Suppressor macrophage treated with lipopolysaccharide for 1 hour (primary cell): ENCODE measurements at places on chromosomes 2 and 18.

DNA sequence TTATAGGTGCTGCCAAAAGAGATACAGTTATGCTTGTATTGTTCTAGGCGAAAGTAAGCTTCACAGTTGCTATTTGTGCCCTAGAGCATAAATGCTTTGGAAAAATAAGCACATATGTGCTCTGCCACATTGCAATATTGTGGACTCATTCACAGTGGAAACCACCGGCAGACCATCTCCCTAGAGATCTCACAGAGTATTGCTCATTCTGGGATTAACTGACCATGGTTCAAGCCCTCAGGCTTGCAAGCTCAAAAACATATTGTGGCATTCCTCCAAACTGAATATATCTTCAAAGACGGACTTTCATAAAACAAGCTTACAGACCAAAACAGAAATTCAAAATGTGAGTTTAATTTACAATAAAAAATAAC, 158.2 kb upstream of the CCDC150 start:
- no peak for DNase-seq

DNA sequence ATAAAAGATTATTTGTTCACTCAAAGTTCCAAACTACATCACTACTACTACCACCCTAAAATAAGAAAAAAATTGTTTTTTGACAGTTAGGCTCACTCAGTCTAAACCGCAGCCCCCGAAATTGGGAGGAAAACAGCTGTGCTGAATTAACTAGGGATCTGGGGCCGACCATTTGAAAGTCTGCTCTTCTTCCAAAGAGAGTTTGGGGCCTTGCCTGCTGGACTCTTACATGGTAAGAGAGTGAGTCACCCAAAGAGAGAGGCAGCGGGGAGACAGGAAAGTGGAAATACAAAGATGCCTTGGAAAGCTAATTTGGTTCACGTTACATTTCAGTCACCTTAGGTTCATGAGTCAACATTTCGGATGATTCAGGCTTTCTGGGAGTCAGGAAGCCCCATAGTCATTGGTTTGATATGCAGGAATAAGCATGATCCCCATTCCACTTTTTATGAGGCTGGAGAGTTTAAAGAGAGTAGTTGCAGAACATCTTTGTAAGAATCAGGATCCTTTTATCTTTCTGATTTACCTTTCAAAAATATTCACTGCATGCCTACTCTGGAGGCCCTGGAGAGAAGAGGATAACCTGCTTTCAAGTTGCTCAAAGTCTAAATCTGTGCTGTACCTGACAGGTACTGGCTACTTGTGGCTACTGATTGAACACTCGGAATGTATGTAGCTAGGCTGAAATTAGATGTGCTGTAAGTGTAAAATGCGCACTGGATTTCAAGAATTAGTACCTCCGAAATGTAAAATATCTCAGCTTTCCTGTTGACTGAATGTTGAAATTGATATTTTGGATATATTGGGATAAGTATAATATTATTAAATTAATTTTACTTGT, 995 bp upstream of the RTN4 start:
- peak; percentile 97 for DNase-seq

- no peak for DNase-seq
Measured at GRCh38 chr2:46554397-46554796, 75.0 kb downstream of the TMEM247 start.

DNA sequence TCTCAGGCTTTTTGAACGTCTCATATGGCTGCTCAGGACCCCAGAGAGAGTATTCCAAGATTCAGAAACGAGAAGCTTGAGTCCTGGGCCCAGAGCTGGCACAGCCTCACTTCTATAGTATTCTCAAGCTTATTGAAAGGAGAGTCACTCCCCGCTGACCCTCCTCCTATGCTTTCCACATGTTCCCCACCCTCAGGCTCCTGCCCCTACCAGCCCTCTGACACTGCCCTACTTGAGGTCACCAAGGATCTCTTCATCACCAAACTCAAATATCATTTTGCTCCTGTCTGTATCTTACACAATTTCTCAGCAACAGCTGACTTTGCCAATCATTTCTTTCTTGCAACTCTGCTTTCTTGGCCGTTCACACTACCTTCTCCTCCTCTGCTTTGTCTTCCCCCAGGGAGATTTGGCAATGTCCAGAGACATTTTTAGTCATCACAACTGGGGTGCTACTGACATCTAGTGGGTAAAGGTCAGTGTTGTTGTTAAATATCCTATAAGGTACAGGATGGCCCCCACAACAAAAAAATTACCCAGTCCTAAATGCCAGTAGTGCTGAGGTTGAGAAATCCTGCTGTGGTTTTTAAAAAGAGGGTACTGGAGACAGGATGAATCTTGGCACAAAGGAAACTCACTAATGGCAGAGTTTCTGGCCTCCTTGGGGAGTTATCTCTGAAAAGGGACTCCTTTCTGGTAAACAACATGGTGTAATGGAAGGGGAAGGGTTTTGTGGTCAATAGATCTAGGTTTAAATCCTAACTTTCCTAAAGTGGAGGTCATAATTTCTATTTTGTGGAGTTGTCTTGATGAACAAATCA, 26.9 kb upstream of the INSIG2 start:
- DNase-seq = peak; percentile 80

DNA sequence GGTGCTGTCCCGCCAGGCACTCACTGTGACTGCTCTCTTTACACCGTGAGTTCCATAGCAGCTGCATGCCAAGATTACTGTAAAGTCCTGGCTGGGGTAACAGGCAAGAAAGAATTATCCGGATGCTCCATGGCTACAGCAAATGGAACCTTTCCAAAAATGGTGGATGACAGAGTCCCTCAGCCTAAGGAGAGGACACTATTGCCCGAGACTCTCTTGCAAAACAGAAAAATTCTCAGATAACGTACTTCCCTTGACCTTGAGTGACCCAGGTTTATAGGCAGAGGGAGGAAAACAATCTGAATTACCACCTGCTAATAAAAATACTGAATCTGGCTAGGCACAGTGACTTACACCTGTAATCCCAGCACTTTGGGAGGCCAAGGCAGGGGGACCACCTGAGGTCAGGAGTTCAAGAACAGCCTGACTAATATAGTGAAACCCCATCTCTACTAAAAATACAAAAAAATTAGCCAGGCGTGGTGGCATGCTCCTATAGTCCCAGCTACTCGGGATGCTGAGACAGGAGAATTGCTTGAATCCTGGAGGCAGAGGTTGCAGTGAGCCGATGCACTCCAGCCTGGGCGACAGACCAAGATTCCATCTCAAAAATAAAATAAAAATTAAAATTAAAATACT, 4.5 kb downstream of the CYS1 start:
- peak; percentile 22 for DNase-seq

DNA sequence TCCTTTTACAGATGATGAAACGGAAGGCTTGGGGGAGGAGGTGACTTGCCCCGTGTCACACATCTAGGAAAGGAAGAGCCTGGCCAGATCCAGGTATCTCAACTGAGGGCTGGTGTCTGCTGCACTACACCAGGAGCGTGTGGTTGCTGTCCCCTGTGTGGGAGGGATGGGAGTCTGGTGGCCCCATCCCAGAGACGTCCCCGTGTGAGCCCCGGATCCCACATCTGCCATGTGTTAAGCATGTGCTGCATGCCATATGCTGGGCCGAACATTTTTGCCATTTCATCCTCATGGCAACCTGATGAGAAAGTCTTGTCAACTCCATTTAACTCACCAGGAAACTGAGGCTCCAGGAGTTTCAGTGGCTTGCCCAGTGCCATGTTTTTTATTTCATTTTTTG, 4.2 kb downstream of the GAREM2 start:
- DNase-seq = no peak

DNA sequence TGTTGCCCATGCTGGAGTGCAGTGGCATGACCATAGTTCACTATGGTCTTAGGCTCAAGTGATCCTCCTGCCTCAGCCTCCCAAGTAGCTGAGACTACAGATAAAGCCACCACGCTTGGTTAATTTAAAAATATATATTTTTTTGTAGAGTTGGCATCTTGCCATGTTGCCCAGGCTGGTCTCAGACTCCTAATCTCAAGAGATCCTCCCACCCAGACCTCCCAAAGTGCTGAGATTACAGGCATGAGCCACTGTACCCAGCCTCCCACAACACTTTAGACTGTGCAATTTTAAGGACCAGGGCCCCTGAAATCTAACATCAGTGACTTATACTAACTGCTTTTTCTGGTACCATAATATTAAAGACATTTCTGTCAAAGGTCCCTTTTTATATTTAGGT, 5.2 kb downstream of the TXNDC2 start:
- no peak for DNase-seq

DNA sequence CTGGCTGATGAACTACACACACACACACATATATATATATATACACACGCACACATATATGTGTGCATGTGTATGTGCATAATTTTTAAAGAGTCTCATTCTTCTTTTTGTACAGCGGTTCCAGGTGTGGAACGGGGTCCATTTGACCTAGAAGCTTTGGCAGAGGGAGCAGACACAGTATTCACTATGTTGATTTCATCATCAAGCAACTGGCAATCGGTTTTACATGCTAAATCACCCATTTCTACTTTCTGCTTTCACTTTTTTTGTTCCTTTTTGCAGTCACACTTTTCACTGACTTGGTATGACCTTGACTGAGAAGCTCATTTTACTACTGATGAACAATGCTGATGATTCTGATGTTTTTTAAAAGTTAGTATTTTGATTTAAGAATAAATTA, 63.0 kb upstream of the PGAP1 start:
- DNase-seq = peak; percentile 52

GRCh38 chr2:212311807-212312404, 226.7 kb downstream of the ERBB4 start:
- DNase-seq = no peak

DNA sequence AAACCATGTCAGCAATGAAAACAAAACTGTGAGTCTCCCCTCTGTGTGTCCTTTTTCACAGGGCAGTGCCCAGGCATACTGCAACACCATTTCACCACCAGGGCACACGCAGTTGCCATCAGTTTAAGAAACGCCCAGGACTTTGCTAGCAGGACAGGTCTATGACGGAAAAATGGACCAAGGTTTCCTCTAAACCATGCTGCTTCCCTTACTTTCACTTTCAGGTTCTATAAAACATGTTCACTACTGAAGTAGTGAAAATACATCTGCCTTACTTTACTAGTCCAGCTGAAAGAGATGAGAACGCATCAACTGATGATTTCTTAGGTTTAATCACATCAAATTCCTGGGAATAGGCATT, 110.5 kb downstream of the TCF4 start:
- DNase-seq = peak; percentile 82

DNA sequence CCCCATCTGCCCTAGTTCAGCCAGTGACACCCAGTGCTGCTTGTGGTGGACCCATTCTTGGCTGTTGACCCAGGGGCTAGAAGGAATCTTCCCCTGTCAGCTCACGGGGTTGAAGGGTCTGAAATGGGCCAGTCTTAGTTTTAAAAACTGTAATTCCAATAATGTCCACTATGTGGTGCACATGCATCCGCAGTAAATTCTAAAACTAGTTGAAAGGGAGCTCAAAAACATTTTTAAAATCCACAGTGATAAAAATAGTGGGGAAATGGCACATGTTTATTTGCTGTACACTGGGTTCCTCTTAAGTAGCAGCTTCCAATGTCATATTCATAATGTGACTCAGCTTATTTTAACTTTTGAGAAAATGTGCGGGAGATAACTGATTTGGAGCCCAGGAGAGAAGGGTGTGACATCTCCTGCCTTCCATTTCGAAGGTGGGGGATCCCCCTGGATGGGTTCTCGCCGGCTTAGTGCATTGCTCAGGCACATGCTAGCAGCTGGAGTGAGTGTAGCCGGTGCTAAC, 32.8 kb downstream of the GRHL1 start:
- DNase-seq = peak; percentile 72

DNA sequence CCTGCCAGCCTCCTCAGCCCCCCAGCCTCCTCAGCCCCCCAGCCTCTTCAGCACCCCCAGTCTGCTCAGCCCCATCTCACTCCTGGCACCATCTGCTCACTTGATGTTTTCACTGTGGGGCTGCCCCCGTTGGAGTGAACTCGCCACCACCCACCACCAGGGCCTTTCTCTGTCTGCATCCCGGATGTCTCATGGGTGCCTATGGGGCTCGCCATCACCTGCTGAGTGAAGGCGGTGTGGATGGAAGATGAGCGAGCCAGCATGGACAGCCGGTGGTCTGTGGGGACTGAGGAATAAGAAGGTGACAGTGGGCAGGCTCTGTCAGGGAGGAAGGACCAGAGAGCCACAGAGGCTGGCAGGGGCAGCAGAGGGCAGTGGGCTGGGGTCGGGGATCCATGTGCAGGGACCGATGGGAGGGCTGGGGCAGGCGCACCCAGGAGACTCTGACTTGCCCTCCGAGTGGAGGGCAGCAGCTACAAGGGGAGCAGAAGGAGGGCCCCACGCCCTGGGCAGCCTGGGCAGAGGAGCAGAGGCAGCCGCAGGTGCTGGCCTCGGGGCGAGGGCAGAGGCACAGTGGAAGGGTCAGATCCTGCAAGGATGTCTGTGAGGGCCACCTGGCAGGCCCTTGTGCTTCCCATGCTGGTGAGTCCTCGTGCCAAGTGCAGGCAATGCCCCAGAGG, 74.7 kb upstream of the ODC1 start:
- DNase-seq = no peak

GRCh38 chr2:232142049-232142448, 180.5 kb downstream of the DIS3L2 start:
- DNase-seq = peak; percentile 42

- no peak for DNase-seq
Measured at GRCh38 chr2:6580982-6581381, 284.7 kb downstream of the CMPK2 start.

GRCh38 chr2:227221120-227221519, 56.7 kb downstream of the COL4A3 start:
- DNase-seq = no peak

- no peak for DNase-seq
Measured at GRCh38 chr2:39497082-39497801, 60.2 kb upstream of the MAP4K3 start.

GRCh38 chr18:48803951-48804855, 146.6 kb downstream of the SMAD7 start:
- no peak for DNase-seq

DNA sequence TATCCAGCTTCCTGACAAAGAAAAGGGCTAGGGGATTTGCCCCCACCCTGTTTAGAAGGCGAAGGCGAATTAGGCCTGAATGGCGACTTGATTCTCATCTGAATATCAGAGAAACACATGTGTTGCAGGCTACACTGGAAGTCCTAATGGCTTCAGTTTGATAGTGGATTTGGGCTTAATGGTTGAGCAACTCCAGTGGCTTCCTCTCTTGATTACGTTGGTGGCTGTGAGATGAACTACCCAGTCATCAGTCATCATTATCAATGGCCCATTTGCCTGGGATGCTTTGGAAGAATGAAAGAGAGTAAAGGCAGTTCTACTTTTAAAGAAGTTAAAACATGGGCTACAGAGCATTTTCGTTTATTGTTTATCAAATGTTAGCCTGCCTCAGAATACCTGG, 60.9 kb upstream of the IL1R1 start:
- DNase-seq = peak; percentile 54

GRCh38 chr18:55988537-55988936, 400.5 kb upstream of the TCF4 start:
- DNase-seq = peak; percentile 59

- no peak for DNase-seq
Measured at GRCh38 chr2:3147651-3148530, 229.7 kb downstream of the EIPR1 start.
